Activated naive CD8-positive, alpha-beta T cell treated with anti-CD3 and anti-CD28 coated beads for 36 hours (primary cell): ENCODE measurements at places on chromosomes 1 and 21.

DNA sequence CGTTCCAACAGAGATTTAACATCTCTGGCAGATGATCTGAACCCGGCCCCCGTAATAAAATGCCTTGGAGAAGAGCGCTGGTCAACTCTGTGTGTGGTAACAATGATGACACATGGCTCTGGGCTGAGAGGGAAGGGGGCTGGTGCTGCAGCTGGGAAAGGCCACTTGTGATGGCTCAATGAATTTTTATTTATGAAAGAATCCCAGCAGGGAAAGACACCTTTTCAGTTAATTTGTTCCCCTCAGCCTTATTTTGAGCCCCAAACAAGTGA lies 59.4 kb downstream of the SYT6 start:
- no peak for DNase-seq

DNA sequence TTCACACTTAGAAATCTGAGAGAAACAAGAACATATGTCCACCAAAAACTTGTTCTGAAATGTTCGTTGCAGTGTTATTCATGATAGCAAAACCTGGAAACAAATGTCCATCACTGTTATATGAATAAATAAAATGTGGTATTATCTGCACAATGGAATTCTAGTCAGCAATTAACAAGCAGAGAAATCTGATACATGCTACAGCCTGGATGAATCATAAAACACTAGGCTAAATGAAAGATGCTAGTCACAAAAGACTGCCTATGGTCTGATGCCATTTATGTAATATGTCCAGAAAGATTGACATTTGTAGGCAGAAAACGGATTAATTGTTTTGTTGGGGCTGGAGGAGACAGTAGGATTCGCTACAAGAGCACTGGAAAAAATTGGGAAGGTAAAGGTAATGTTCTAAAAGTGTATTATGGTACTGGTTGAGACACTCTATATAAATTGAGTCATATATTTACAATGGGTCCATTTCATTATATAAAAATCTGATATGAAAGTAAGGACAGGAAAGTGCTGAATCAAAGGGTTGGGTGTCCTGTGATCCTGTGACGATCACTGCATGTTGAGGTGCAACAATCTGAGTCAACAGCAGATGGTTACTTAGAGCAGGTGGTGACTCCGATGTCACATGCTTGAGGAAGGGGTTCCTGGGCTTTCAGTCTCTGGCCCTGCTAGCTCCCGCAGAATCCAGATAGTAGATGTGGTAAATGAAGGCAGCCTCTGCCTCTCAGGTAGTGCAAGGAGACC lies 102.1 kb upstream of the NBPF4 start:
- no peak for DNase-seq

- no peak for DNase-seq
Measured at GRCh38 chr1:101299141-101299540, 62.3 kb downstream of the S1PR1 start.

DNA sequence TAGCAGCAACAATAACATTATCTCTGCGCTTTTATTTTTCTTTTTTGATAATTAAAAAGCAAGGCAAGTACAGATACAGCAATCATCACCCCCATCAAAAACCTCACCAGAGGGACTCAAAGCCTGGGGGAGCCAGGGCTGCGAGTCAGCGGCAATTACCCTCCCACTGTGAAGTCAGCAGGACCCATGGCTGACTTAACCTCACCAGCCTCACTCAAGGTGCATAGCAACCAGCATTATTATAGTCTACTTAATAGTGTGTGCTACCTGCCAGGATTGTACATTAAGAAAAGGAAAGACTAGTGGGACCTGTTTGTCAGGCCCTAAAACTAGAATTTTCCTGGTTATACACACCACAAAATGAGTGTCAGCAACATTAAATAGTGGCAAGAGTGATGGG lies 28.9 kb upstream of the SERBP1 start:
- DNase-seq, result no peak

DNA sequence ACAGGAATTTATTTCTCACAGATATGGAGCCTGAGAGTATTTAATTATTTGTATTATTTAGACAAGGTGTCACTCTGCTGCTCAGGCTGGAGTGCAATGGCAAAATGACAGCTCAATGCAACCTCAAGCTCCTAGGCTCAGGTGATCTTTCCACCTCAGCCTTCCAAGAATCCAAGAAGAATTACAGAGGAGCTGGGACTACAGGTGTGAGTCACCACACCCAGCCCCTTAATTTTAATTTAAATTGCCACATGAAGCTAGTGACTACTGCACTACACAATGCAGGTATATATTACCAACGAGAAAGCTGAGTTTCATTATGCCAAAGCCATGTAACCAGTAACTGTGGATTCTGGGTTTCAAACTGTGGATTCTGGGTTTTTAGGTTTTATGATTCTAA lies 2.1 kb downstream of the KHDC4 start:
- DNase-seq, result no peak

- DNase-seq, result no peak
Measured at GRCh38 chr1:207763091-207763490, 11.2 kb downstream of the CD46 start.

- no peak for DNase-seq
Measured at GRCh38 chr1:241265428-241265827, 91.6 kb downstream of the RGS7 start.

DNA sequence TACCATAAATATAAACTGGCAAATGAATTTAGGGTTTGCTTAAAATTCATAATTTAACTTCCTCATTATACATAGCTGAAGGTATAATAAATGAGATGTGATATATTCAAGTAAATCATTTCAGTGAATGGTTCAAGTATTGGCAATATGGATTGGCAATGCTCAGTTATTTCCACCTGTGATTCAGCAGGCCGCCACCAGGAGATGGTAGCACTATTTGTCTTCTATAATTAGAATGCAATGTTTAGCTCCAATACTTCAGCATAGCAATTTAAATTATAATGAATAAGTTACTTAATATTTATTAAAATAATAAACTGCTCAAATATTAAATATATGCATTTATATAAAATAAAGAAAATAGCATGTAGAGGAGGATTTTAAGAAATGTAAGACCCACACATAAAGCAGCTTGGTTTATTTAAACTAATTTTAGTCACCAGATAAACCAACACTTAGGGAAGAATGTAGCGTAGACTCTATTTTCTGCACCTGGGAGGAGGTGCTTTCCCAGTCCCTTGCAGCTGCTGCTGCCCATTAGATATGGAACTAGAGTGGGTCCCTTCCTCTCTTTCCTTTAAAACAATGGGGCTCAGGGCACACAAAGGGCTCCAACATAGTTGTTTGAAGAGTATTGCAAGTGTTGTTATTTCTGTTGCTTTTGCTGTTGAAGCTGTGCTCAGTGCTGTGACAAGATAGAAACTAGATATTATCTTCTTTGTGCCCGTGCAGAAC lies 62.1 kb downstream of the PLPPR4 start:
- no peak for DNase-seq

DNA sequence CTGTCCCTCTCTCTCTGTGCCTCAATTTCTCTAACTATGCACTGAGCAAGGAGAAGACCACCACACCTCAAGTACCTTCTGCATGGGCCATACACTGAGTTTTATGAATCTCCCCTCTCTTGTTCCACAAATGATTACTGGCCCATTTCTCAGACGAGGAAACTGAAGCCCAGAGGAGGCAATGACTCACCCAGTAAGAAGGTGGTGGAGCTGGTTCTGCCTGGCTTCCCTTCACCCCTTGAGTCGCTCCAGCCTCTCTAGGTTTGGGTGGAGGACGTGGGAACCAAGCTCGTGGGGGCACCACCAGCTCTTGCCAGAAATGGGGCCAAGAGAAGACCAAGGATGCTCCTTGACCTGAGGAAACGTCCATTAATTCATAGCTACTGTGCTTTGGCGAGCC lies 21.3 kb upstream of the RUNX3 start:
- DNase-seq, result no peak

DNA sequence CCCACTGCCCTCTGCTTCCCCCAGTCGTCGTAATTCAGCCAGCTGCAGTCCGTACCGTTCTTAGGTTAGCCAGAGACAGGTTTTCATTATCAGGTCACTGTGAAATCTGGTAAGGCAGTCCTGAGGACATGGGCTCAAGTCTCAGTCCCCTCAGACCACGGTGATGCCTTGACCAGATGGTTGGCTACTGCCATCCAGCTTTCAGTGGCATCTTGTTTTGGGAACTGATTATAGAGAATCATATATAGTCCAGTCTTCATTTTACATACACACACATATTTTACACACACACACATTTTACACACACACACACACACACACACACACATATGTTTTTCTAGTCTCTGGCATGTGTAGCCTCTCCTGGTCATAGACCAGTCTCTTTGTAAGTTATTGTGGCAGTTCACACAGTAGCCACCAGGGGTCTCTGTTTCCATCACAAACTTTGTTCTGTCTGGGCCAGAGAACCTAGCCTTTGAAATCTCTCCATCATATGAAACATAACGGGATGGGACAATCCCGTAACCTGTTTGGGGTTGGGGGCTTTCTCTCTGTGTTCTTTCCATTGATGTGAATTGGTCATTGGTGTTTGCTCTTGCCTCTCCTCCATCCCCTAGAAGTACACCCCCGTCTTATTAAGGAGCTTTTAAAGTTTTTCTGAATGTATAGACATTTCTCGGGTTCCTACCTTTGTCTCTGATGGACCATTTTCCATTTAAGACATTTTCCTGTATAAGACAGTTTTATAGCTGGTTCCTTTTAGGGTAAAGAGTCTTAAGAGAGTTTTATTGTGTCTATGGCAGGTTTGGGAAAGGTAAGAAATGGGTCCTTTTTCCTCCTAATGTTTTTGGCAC lies 8.4 kb upstream of the IKBKE start:
- DNase-seq, result peak; percentile 62

DNA sequence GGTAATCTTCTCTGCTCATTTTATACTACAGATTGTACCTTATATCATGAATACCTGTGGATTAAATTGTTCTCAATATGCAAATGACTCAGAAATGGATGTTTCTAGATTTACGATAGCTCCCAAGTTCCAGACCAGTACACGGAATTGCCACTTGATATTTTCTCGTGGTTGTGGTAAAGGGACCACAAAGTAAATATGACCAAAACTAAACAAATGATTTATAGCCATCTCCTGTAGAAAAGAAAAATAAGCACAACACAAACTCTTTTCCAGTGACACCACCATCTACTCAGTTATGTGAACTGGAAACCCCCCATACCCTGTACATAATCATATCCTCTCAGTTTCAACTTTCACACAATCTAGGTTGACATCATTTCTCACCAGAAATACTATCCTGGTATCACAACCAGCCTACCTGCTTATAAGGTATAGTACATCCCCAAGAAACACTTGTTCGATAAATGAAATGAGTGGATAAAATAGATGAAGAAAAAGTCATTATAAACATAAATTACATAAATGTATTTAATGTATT lies 172.3 kb downstream of the ADGRL4 start:
- no peak for DNase-seq

- no peak for DNase-seq
Measured at GRCh38 chr1:12441414-12442105, 176.4 kb downstream of the DHRS3 start.

- DNase-seq, result no peak
Measured at GRCh38 chr1:147201276-147201675, 23.9 kb downstream of the FMO5 start.

- DNase-seq, result no peak
Measured at GRCh38 chr1:119862276-119862675, 34.0 kb downstream of the ADAM30 start.

DNA sequence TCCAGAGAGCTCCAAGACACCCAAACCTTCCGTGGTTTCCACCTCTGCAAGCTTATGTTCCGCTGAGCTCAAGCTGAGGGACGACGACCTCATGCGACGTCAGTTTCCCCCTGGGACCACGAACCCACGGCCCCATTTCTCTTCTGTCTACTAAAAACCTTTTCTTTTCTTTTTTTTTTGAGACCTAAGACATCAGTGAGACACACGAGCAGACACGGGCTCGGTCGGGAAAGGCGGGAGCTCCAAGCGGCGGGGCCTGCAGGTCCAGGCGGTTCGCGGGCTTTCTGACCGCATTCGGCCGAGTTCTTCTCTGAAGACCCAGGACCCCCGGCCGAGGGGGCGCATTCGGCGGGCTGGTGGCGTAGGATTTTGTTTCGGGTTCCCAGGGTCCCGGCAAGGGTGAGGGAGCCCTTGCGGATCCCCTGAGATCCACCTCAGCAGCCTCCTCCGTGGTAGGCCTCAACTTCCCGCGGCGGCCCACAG lies 402 bp downstream of the C21orf58 start:
- no peak for DNase-seq

GRCh38 chr1:216812966-216813365 lies 89.7 kb upstream of the ESRRG start:
- no peak for DNase-seq

GRCh38 chr1:178933709-178934490 lies 63.0 kb upstream of the ANGPTL1 start:
- DNase-seq, result no peak

GRCh38 chr1:11384170-11384554 lies 94.8 kb upstream of the DISP3 start:
- no peak for DNase-seq

DNA sequence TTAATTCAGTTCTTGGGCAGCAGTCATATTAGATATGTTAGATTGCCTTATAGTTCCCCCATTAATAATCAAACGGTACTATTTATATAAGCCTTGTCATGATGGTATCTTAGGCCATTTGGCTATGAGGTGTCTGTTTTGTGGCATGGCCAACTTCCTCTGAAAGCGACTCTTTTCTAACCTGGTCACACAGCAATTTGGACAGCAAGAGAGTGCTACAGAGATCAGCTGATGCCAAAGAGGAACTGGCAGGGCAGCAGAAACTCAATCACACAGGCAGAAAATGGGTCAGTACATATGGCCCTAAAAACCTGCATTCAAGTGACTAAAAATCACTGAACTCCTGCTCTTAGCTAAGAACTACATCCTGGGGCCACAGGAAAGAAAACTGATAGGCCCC lies 13.4 kb upstream of the MUTYH start:
- no peak for DNase-seq

GRCh38 chr1:150574260-150575071 lies 4.9 kb downstream of the MCL1 start:
- no peak for DNase-seq

DNA sequence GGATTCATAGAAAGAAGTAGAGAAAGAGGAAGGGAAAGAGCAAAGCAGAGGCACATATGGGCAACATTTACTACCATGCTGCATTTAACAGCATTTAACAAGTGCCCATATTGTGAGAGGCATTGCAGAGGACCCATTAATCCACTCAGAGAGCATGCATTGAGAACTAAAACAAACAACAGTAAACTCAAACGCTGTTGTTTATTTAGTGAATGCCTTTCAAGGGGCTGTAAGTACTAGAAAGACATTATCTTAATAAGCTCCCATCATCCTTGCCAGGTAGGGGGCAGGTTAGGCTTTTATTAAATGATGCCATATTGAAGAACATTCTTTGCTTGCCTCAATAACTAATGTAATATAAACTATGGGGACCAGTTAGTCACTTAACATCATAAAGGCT lies 254.3 kb upstream of the DAB1 start:
- DNase-seq, result no peak

DNA sequence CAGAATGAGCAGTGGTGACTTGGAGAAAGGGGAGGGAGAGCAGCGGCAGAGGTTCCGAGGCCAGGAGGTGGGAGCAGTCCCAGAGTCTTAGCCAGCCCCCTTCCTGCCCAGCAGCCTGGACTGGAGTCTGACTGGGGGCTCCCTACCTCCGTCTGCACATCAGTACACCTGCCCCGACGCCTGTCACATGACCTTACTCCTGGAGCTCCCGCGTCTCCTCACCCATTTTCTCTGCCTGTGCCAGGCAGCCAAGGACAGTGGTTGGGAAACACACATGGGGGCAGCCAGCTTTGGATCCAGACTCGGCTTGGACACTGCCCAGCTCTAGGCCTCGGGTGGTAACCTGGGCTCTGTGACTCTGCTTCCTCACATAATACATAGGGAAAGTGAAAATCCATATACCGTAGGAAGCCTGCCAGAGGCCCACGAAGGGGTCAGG lies 16.9 kb downstream of the ACTRT2 start:
- DNase-seq, result no peak
